Fibroblast of gingiva (primary cell): ENCODE measurements at places on chromosomes 7 and 10.

GRCh38 chr10:88315755-88316154 lies 267.4 kb downstream of the RNLS start:
- no peak for DNase-seq

GRCh38 chr10:118638680-118639079 lies 43.2 kb upstream of the PRLHR start:
- no peak for DNase-seq

GRCh38 chr7:123666492-123666891 lies 10.8 kb downstream of the LMOD2 start:
- no peak for DNase-seq

- DNase-seq: peak; percentile 72
Measured at GRCh38 chr10:91617072-91617609, 15.7 kb downstream of the PPP1R3C start.

DNA sequence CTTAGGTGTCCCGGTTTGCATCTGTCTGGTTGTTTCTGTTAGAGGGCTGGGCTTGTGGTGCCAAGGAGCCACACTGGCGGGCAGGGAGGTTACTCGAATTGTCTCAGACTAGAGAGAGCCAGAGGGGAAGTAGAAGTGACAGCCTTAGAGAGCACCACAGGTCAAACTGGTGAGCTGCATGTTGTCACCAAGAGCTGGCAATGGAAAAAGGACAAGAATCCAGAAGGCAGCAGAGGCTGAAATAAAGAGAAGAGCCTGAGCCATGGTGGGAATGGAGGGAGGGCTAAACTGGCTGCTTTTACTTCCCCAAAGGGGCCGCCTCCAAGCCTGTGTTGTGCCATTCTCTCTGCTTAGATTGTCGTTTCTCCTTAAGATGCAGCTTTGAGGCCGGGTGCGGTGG lies 31.1 kb upstream of the RHBDD2 start:
- DNase-seq: no peak
